Fibroblast of the conjunctiva (primary cell): ENCODE measurements at places on chromosomes 11 and 22.

- no peak for DNase-seq
Measured at GRCh38 chr11:56010716-56011115, 16.3 kb upstream of the OR5F1 start.

- no peak for DNase-seq
Measured at GRCh38 chr11:68792400-68792966, 41.2 kb upstream of the TESMIN start.

- no peak for DNase-seq
Measured at GRCh38 chr22:32909581-32910428, 108.3 kb downstream of the TIMP3 start.

- DNase-seq: no peak
Measured at GRCh38 chr11:34790620-34791019, 125.6 kb downstream of the APIP start.

- no peak for DNase-seq
Measured at GRCh38 chr11:125496529-125496857, 428 bp upstream of the FEZ1 start.

GRCh38 chr11:35781861-35782470 is 119.4 kb downstream of the TRIM44 start:
- no peak for DNase-seq

GRCh38 chr11:74102321-74102720 is 68.5 kb downstream of the C2CD3 start:
- no peak for DNase-seq

DNA sequence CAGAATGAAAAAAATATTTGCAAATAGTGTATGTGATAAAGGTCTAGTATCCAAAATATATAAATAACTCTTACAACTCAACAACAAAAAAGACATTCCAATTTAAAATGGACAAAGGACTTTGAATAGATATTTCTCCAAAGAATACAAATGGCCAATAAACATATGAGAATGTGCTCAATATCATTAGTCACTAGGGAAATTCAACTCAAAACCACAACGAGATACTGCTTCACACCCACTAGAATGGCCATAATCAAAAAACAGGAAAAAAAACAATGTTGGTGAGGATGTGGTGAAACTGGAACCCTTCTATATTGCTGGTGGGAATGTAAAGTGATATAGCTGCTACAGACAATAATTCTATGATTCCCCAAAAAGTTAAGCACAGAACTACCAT is 38.6 kb upstream of the RPS13 start:
- no peak for DNase-seq

GRCh38 chr22:17155941-17156340 is 3.1 kb downstream of the HDHD5 start:
- DNase-seq: no peak

DNA sequence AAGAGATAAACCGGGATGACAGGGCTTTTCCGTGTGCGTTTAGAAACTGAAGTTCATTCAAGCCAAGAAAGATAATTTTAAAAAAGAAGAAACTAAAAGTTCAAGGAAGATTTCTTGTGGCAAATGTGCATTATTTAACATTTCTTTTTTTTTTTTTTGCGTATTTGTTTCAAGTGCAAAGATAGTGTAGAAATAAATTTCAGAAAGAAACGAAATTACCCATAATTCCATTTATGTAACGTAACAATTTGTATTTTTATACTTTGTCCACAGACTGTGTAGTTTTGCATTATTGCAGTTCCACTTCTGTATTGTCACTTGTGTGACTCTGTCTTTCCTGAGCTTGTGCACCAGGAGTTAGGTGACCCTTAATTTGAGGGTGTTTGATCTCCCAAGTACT is 24.0 kb downstream of the SNAP29 start:
- DNase-seq: no peak

- no peak for DNase-seq
Measured at GRCh38 chr22:50046019-50046415, 12.1 kb downstream of the TTLL8 start.

DNA sequence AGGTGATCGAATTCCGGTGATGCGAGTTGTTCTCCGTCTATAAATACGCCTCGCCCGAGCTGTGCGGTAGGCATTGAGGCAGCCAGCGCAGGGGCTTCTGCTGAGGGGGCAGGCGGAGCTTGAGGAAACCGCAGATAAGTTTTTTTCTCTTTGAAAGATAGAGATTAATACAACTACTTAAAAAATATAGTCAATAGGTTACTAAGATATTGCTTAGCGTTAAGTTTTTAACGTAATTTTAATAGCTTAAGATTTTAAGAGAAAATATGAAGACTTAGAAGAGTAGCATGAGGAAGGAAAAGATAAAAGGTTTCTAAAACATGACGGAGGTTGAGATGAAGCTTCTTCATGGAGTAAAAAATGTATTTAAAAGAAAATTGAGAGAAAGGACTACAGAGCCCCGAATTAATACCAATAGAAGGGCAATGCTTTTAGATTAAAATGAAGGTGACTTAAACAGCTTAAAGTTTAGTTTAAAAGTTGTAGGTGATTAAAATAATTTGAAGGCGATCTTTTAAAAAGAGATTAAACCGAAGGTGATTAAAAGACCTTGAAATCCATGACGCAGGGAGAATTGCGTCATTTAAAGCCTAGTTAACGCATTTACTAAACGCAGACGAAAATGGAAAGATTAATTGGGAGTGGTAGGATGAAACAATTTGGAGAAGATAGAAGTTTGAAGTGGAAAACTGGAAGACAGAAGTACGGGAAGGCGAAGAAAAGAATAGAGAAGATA is at the start of gene MALAT1:
Gene MALAT1, plus strand, starts transcription at position 69 of the 736 bp plus-strand sequence.
- peak; percentile 91 for DNase-seq

- DNase-seq: no peak
Measured at GRCh38 chr11:122393209-122393860, 262.2 kb upstream of the UBASH3B start.

GRCh38 chr11:1837171-1838076 is 1.4 kb upstream of the TNNI2 start:
- peak; percentile 66 for DNase-seq

- DNase-seq: no peak
Measured at GRCh38 chr22:48494968-48495750, 1332.5 kb downstream of the BRD1 start.

- no peak for DNase-seq
Measured at GRCh38 chr22:27883656-27884350, 35.3 kb downstream of the PITPNB start.

DNA sequence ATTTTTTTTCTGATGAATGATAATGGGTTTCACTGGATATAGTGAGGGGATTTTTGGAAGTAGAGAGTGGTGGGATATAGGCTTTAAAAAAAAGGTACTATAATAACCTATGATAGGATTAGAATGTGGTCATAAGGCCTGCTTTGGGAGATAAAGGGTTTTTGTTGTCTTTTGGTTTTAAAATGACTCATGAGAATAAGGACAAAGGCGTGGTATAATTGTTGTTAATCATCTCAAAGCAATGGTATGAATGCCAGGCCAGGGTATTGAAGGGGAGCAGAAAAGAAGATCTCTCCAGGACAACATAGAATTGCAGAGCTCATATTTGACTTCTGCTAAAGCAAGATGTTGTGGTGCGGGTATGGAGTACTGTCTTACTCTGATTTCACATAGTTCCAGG is 579.4 kb downstream of the JRKL start:
- no peak for DNase-seq

- no peak for DNase-seq
Measured at GRCh38 chr11:2891326-2892214, 6.0 kb upstream of the CDKN1C start.

GRCh38 chr11:100863080-100863581 is 176.0 kb downstream of the ARHGAP42 start:
- peak; percentile 71 for DNase-seq

GRCh38 chr22:30823015-30823370 is 128.3 kb downstream of the OSBP2 start:
- no peak for DNase-seq

GRCh38 chr22:46969961-46970360 is 207.5 kb downstream of the TBC1D22A start:
- DNase-seq: no peak
